T-cell (primary cell): ENCODE measurements at places on chromosomes 16 and 17.

DNA sequence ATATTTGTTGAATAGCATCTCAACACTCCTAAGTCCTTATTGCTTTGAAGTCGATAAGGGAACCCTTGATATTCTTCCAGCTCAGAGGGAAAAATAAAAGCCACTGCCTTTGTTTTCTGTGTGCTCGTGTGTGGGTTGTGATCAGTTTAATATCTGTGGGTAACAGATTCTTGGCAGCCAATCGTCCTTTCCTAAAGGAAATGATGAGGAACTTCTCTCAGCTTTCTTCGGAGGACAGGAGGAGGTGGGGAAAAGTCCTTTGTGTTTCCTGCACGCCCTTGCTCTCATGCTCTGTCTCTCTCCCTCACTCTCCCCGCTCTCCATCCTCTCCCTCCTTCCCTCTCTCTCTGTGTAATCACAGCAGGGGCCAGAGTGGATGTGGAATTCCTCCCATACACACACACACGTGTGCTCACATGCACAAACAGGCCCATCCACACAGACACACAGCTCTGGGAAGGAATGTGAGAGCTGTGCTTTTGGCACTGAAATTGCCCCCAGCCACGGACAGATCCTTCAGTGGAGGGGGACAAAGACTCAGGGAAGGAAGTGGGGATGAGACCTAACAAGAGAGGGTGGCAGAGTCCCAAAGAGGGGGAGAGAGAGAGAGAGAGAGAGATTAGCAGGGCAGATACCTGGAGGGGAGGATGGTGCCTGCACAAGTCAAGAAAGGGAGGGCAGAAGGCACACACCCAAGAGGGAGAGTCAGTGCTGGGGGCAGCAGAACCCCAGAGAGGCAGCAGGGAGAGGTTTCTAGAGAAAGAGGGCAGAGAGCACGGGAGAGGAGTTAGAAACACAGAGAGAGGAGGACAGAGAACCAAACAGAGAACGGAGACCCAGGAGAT is 83.5 kb upstream of the PLCG2 start:
- no peak for DNase-seq

GRCh38 chr16:71526111-71526631 is at the start of gene CHST4:
CHST4 (plus strand) TSS chr16:71526426; CDS start chr16:71536678, 10,252 bp downstream.
- DNase-seq, result no peak

DNA sequence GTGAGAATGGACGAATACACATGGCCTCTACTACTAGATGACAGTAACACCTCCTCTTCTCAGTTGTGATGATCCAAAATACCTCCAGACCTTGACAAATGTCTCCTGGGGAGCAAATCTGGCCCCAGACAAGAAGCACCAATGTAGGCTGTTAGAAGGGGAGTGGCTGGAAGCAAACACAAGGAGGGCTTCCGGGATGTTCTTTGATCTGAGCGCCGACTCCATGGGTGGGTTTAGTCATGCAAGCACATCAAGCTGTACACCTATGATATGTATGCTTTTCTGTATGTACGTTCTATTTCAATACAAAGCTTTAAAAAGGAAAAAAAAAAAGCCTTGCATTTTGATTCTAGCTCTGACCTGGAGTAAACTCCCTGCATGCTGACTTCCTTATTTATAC is 61.4 kb downstream of the ARHGAP17 start:
- DNase-seq, result no peak

- no peak for DNase-seq
These were observed 220.3 kb downstream of the PRKCA start for GRCh38 chr17:66522591-66523272.
